Inflammatory macrophage treated with lipopolysaccharide for 4 hours (primary cell): ENCODE measurements at places on chromosomes 5 and 9.

DNA sequence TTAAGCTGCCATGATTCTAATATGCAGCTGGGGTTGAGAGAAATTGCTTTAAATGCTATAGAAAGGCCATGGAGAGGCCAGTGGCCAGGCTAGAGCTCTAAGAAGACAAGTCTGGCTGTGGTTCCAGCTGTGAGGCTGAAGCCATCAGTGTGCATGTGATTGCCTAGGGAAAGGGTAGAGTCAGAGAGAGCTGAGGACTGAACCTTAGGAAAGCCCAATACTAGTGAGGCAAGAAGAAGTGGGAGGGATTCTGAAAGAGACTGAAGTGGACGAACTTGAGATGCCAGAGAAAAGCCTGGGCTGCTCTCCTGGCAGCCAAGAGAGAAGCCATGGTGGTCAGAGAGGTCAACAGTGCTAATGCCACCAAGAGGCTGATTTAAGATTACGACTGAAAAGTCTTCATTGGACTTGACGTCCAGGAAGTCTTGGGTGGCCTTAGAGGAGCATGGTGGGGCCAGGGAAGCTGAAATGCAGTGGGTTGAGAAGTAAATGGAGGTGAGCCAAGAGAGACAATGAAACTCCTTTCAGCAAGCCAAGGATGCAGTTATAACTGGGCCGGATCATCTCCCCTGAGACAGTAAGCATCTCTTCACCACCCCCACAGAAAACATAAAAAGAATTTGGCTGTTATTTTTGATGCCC, 133.2 kb downstream of the TMEM174 start:
- no peak for DNase-seq

GRCh38 chr5:76207120-76207519, 123.9 kb downstream of the SV2C start:
- peak; percentile 31 for DNase-seq

DNA sequence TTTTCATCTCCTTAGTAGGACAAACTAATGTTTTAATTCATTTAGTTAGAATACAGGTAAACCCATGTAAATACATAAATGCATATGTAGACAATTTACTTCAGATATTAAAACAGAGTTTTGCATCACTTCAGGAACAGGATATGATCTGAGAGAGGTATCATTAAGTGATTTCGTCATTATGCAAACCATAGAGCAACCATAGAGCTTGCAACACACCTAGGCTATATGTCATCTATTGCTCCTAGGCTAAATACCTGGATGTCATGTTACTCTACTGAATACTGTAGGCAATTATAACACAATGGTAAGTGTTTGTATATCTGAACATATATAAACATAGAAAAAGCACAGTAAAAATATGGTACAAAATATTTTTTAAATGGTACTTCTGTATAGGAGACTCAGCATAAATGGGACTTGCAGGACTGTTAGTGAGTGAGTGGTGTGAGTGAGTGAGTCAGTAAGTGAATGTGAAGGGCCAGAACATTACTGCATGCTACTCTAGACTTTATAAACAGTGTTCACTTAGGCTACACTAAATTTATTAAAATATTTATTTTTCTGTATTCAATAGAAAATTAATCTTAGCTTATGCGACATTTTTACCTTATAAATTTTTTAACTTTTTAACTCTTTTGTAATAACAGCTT, 1377.5 kb upstream of the CDH9 start:
- DNase-seq, result no peak

- DNase-seq, result peak; percentile 82
Measured at GRCh38 chr9:131661568-131662288, 78.1 kb downstream of the RAPGEF1 start.

GRCh38 chr9:115115924-115116323, 2.0 kb downstream of the TNC start:
- DNase-seq, result peak; percentile 92
